ENCODE measurements at places on chromosomes 2 and 18. TPM values are rescaled to one million over a fixed set of nuclear protein-coding genes. Genes with fewer than 3 reads are reported as not detected.

The CRYBA2 gene
- total RNA-seq: 29.6 TPM

DNA sequence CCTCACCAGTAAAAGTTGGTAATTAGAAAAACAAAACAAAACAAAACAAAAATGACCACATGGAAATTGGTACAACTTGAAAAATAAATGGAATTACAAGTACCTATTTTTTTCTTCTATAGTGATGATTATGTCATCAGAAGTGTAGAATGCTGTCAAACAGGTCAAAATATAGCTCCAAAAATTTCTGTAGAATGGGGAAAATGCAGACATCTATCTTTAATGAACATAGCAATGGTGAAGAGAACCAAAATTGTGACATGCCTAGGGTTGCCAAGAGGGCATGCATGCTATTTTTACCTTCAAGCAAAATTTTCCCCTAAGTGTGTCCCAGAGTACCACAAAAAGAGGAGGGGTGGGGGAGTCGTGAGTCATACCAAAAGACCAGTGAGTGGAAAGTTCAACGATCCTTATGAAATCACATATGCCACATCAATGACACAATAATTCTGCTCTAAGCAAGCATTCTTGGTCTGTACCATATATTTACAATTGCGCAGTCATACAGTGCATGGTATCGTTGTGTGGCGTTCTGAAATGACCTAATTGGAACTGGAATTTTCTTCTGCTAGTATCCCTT, 1436.4 kb downstream of the SUCLG1 start:
- no peak for DNase-seq

GRCh38 chr2:172751564-172751963, 15.9 kb downstream of the RAPGEF4 start:
- DNase-seq: no peak

DNA sequence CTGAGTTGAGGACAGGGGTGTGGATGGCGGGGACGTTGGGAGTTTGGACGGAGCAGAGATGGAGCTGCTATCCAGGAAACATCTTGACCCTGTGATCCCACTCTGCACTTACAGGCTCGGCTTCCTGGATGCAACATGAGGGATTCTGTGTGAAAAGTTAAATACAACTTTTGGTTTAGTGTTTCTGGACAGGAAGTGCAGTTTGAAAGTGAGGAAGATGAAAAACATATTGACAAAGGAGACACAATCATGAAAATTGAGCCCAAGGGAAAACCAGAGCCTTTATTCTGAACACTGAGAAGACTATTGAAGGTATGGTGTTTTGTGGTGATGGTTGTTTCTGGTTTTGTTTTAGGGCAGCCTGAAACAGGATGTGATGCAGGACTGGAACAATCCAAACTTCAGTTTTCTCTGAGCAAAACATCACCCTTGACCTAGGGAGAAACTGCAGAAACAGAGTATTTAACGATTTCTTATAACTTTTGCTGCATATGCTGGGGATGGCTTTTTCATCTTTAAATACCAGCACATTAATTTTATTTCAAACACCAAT, 76.5 kb upstream of the RFX8 start:
- no peak for DNase-seq

All from pancreas (tissue), 10 donors.